Activated CD8-positive, alpha-beta T cell treated with anti-CD3 and anti-CD28 coated beads for 36 hours (primary cell): ENCODE measurements at places on chromosomes 12 and 14.
A peak's percentile ranks its signal among the peaks of the same experiment; 100 is the strongest.

- H3K27me3 ChIP-seq = no peaks in the 10 kb centered on the region
- DNase-seq = no peak
- H3K36me3 ChIP-seq = no peaks in the 10 kb centered on the region
- no peak overlapping the region for H3K27ac ChIP-seq
These were observed 160.1 kb downstream of the SRGAP1 start for GRCh38 chr12:64004641-64005040.

GRCh38 chr12:64058541-64059265 lies 163.4 kb downstream of the KICS2 start:
- H3K36me3 ChIP-seq = no peaks in the 10 kb centered on the region
- H3K4me1 ChIP-seq = no peaks in the 10 kb centered on the region
- H3K27ac ChIP-seq = no peak overlapping the region
- no peak overlapping the region for H3K4me3 ChIP-seq
- no peak for DNase-seq

DNA sequence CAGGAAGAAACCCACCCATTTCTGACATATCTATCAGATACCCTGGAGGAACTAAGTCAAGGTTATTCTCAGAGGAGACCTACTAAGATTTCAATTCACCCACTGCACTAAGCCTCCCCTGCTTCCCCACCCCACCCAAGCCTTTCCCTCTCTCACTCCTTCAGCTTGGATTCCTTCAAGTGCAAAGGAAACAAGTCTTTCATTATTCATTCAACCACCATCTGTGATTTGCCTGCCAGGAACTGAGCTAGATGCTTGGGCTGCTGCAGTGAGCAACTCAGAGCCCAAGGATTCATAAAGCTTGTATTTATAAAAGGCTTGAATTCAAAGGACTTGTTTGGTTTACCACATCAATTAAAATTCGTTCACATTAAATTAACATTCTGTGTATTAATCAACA lies 161.3 kb downstream of the GXYLT1 start:
- H3K4me3 ChIP-seq = no peak overlapping the region
- H3K4me1 ChIP-seq = no peaks in the 10 kb centered on the region
- no peak overlapping the region for H3K27ac ChIP-seq
- DNase-seq = no peak
- H3K27me3 ChIP-seq = peaks cover 5% of the 10 kb centered on the region

DNA sequence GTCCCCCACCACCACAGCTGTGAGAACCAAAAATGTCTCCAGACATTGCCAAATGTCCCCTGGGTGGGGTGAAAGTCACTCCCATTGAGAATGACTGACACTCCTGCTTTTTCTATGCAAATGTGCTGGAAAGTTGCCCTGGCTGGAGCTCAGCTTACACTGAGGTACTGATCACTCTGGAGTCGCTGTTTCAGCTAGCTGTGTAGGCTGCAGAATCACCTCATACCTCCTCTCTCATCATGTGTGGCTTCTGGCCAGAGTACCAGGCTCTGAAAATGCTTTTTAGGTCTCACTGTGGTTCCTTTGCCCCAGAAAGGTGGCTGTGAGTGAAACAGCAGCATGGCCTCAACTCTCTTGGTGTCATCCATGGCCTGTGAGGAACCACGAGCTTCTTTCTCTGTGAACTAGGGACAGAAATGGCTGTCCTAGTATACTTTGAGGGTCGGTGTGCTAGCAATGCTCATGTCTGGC lies 414.4 kb downstream of the DPF3 start:
- H3K4me1 ChIP-seq = peaks cover 39% of the 10 kb centered on the region
- peak; percentile 16 for DNase-seq
- H3K36me3 ChIP-seq = no peaks in the 10 kb centered on the region
- H3K4me3 ChIP-seq = no peak overlapping the region
- H3K27ac ChIP-seq = peak overlapping the region; percentile 17
- peaks cover 21% of the 10 kb centered on the region for H3K27me3 ChIP-seq

GRCh38 chr12:122352394-122352793 lies 70.1 kb downstream of the CLIP1 start:
- H3K27me3 ChIP-seq = no peaks in the 10 kb centered on the region
- H3K27ac ChIP-seq = no peak overlapping the region
- no peak overlapping the region for H3K4me3 ChIP-seq
- peak; percentile 9 for DNase-seq

- H3K4me3 ChIP-seq = no peak overlapping the region
- peaks cover 1% of the 10 kb centered on the region for H3K27me3 ChIP-seq
- peaks cover 29% of the 10 kb centered on the region for H3K36me3 ChIP-seq
These were observed 9.1 kb upstream of the ATG101 start for GRCh38 chr12:52060498-52061177.

GRCh38 chr12:93230326-93230720 lies 147.4 kb upstream of the NUDT4 start:
- DNase-seq = no peak
- H3K4me1 ChIP-seq = no peaks in the 10 kb centered on the region
- H3K36me3 ChIP-seq = no peaks in the 10 kb centered on the region
- no peak overlapping the region for H3K4me3 ChIP-seq

DNA sequence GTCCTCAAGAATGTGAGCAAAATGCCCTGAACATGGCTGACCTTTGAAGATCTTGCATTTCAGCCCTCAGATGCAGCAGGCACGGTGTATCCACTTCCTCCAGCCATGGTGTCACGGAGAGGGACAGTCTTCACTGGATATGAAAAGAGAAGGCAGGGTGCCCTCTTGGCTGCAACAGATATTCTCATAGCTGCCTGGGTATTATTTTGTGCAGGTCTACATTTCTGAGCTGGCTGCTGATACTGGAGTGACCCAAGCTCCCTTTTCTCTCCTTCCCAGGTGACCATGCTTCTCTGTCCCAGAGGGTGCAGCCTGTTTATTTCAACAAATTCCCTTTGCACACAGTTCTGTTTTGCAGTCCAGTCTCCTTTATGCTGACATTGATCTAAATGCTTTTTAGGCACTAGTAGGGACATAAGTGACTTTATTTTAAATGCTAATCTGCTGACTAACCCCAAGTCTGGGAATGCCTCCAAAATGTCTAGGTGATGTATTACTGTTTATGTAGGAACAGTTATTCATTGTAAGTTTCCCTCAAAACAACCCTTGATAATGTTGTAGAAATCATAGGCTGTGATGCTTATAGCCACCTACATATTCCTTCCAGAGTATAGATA lies 17.4 kb upstream of the PYGL start:
- H3K4me1 ChIP-seq = no peaks in the 10 kb centered on the region
- H3K27ac ChIP-seq = no peak overlapping the region
- H3K4me3 ChIP-seq = no peak overlapping the region
- DNase-seq = no peak

- no peak overlapping the region for H3K4me3 ChIP-seq
- no peak for DNase-seq
- no peaks in the 10 kb centered on the region for H3K27me3 ChIP-seq
- no peak overlapping the region for H3K27ac ChIP-seq
- H3K4me1 ChIP-seq = no peaks in the 10 kb centered on the region
- no peaks in the 10 kb centered on the region for H3K36me3 ChIP-seq
These were observed 9.4 kb downstream of the ACACB start for GRCh38 chr12:109125791-109126190.

- no peaks in the 10 kb centered on the region for H3K36me3 ChIP-seq
- no peak for DNase-seq
- no peak overlapping the region for H3K27ac ChIP-seq
- no peaks in the 10 kb centered on the region for H3K4me1 ChIP-seq
- no peak overlapping the region for H3K4me3 ChIP-seq
These were observed 32.3 kb downstream of the TSPAN8 start for GRCh38 chr12:71125515-71125914.

GRCh38 chr12:4276524-4277204 lies 3.1 kb downstream of the CCND2 start:
- H3K4me1 ChIP-seq = peaks cover 47% of the 10 kb centered on the region
- H3K27ac ChIP-seq = peak overlapping the region; percentile 100
- H3K4me3 ChIP-seq = peak overlapping the region; percentile 100
- DNase-seq = peak; percentile 92
- H3K36me3 ChIP-seq = peaks cover 77% of the 10 kb centered on the region
- no peaks in the 10 kb centered on the region for H3K27me3 ChIP-seq

- no peak overlapping the region for H3K27ac ChIP-seq
- no peak overlapping the region for H3K4me3 ChIP-seq
- H3K4me1 ChIP-seq = no peaks in the 10 kb centered on the region
- H3K36me3 ChIP-seq = peaks cover 12% of the 10 kb centered on the region
- DNase-seq = no peak
These were observed 193.3 kb downstream of the TMEM117 start for GRCh38 chr12:44029194-44029593.

- H3K36me3 ChIP-seq = no peaks in the 10 kb centered on the region
- no peaks in the 10 kb centered on the region for H3K27me3 ChIP-seq
- H3K27ac ChIP-seq = no peak overlapping the region
- H3K4me1 ChIP-seq = peaks cover 26% of the 10 kb centered on the region
- DNase-seq = no peak
These were observed 116.6 kb downstream of the SLC25A47 start for GRCh38 chr14:100439781-100440180.

GRCh38 chr12:113473942-113474341 lies 2.3 kb upstream of the LHX5 start:
- H3K36me3 ChIP-seq = no peaks in the 10 kb centered on the region
- H3K27ac ChIP-seq = no peak overlapping the region
- peak overlapping the region; percentile 20 for H3K4me3 ChIP-seq

- H3K27ac ChIP-seq = no peak overlapping the region
- H3K4me1 ChIP-seq = no peaks in the 10 kb centered on the region
- no peak overlapping the region for H3K4me3 ChIP-seq
- no peak for DNase-seq
- H3K36me3 ChIP-seq = no peaks in the 10 kb centered on the region
These were observed 235.8 kb downstream of the KSR2 start for GRCh38 chr12:117732761-117733548.

DNA sequence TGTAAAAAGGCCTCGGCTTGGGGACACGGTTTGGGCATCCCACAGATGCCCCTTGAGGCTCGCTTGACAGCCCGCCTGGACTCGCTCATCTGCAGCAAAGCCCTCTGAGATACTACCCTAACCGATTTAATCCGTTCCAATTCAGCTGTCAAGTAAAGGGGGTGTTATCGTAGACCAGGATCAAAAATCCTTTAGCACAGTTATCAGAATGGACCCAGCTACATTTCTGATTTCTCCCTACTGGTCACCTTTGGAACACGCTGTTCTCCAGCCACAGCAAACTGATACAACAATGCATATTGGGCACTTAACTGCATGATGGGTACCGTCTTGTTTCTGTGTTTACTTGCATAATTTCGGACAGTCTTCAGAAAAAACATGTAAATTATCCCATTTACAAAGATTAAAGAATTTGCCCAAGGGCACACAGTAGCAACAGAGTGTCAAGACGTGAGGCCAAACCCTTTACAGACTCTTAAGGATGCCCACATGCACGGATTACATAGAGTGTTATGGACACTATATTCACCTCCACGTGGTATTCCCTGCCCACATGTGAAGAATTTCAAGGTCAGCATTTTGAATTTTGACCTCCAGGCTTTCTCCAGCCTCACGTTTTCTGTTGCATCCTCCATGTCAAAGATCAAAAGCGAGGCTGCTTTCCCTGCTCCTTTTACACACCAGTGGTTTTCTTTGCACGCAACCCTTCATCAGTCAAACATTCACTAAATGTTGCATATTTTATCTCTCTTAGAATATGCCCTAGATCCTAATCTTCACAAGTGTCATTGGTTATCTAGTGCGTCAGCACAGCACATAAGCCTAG lies 3.2 kb upstream of the DUSP6 start:
- no peak for DNase-seq
- H3K4me1 ChIP-seq = peaks cover 24% of the 10 kb centered on the region
- H3K27me3 ChIP-seq = peaks cover 11% of the 10 kb centered on the region
- H3K4me3 ChIP-seq = peak overlapping the region; percentile 94

GRCh38 chr14:101465795-101466448 lies 95.4 kb upstream of the DIO3 start:
- no peaks in the 10 kb centered on the region for H3K4me1 ChIP-seq
- no peaks in the 10 kb centered on the region for H3K36me3 ChIP-seq
- DNase-seq = no peak
- H3K4me3 ChIP-seq = no peak overlapping the region
- no peak overlapping the region for H3K27ac ChIP-seq

- DNase-seq = no peak
- no peak overlapping the region for H3K27ac ChIP-seq
- H3K36me3 ChIP-seq = no peaks in the 10 kb centered on the region
- H3K27me3 ChIP-seq = peaks cover 21% of the 10 kb centered on the region
- H3K4me1 ChIP-seq = no peaks in the 10 kb centered on the region
- no peak overlapping the region for H3K4me3 ChIP-seq
These were observed 22.3 kb downstream of the MSRB3 start for GRCh38 chr12:65300679-65301349.

DNA sequence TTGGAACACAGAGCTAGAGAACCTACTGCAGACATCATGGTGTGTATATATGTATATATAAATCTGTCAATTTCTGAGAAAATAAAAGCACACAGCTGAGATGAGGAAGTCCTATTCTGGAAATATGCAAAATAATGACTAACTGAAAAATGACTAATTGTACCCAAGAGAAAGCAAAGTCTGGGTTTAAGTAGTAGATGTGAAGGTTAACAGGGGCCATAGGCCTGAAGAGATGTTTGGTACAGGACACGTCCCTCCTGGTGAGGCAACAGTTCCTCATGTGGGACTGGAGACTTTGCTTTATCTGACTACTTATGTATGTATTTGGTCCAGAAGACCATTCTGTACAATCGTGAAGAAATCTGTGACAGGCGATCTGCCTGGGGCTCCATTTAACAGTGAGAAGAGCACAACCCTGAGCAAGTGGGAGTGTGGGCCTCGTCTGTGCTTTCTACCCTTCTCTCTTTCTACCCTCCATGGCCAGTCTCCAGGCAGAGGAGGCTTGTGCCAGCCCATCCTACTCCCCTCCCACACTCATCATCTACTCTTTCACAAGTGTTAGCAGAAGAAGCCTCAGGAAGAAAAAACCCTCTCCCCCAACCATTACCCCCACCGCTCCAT lies 67.5 kb downstream of the SLC41A2 start:
- H3K27me3 ChIP-seq = peaks cover 1% of the 10 kb centered on the region
- H3K27ac ChIP-seq = peak overlapping the region; percentile 84
- H3K4me1 ChIP-seq = peaks cover 13% of the 10 kb centered on the region
- H3K4me3 ChIP-seq = no peak overlapping the region
- DNase-seq = peak; percentile 28

GRCh38 chr12:25074954-25075353 lies 120.0 kb downstream of the DNAI7 start:
- peaks cover 26% of the 10 kb centered on the region for H3K36me3 ChIP-seq
- peaks cover 34% of the 10 kb centered on the region for H3K4me1 ChIP-seq
- H3K27me3 ChIP-seq = no peaks in the 10 kb centered on the region
- H3K4me3 ChIP-seq = no peak overlapping the region

DNA sequence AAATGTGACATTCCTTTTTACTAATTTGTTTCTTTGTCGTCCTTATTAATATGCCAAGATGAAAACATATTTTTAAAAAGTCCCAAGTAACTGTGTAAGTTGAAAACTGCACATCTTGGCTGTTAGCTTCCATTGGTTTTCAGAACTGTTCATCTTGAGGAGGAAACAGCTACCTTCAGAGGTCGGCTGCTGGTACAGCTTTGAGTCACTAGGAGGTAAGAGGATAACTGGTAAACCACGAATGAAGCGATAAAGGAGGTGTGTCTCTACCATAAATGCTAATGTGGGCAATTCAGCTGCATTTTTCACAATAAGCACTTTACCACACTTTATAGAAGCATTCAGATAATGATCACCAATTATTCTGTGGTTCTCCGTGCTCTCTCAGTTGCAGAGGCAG lies 137.5 kb upstream of the KRAS start:
- peak overlapping the region; percentile 63 for H3K27ac ChIP-seq
- peaks cover 32% of the 10 kb centered on the region for H3K4me1 ChIP-seq
- H3K4me3 ChIP-seq = peak overlapping the region; percentile 4
- H3K27me3 ChIP-seq = peaks cover 2% of the 10 kb centered on the region

- peak; percentile 64 for DNase-seq
- peaks cover 95% of the 10 kb centered on the region for H3K4me1 ChIP-seq
- peaks cover 75% of the 10 kb centered on the region for H3K36me3 ChIP-seq
- peak overlapping the region; percentile 41 for H3K4me3 ChIP-seq
- H3K27me3 ChIP-seq = no peaks in the 10 kb centered on the region
These were observed 72.7 kb downstream of the RIN3 start for GRCh38 chr14:92585981-92586937.
